AG09319 (cell line): ENCODE measurements at places on chromosomes 6 and 20.

DNA sequence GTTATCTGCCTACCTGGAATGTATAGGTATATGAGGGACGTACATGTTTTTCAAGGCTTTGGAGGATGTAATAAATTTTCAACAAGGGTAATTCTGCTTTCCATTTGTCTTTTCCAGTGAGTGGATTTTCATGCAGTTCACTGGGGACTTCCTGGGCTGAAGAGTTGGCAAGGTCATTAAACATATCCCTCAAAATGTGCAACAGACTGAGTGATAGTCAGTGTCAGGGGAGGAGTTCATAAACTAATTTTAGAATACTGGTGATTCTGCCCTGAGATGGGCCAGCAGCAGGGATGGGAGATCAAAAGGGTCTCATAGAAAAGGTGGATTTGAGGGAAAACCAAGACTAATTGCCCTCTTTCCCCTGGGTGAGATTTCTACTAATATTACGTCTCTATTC, 122.3 kb upstream of the CLDN20 start:
- no peak for DNase-seq

GRCh38 chr6:87840324-87840723, 138.3 kb upstream of the AKIRIN2 start:
- no peak for DNase-seq

- no peak for DNase-seq
Observed at GRCh38 chr20:20009784-20010253, 7.3 kb upstream of the NAA20 start.

DNA sequence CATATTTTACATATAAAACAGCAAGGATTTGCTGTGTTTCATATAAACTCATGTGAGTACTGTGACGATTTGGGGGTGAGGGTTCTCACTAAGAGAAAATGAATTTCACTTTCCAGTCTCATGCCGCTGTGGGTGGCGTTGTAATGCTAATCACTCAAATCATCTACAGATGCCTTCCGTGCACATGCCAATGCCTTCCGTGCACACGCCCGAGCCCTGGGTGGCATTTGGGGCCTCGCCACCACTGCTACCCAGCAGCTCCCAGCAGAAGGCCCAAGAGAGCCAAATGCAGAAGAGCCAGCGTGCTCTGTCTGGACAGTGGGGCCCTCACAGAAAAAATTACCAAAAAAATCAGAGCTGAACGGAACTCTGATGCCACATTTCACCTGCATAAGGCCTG, 53.7 kb downstream of the WDR27 start:
- no peak for DNase-seq

DNA sequence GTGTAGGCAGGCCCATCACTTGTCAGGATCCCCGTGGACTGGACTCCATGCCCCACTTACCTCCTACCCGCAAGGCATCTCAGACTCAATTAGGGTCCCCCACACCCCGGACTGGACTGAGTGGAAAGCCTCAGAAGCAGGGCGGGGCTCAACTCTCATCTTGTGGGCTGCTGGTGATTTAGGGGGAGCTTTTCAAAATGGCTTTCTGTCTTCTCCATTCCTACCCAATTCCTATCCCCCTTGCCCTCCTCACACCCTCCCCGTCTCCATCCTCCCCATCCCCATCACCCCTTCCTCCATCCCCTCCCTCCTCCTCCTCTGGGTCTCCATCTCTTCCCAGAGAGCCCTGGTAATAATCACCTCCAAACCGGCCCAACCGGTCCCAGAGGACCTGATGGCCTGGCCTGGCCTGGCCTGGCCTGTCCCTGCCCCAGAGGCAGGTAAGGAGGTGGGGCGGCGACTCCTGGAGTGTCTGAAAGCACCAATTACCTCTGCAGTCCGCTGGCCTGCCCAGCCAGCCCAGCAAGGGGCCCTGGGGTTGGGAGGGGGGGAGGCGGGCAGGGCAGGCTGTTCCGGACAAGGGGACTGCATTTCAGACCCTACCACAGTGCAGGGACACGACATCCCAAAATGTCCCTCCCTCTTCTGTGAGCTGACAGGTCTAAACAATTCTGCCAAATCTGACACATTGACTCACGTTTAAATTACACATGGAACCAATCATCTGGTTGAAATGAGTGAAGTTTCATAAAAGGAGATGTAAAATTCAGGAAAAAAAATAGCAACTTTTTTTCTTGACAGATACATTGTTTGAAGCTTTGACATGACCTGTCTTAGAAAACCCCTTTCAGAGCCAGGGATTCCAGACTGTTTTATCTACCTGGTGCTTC, 24.8 kb downstream of the MAFB start:
- DNase-seq, result no peak

DNA sequence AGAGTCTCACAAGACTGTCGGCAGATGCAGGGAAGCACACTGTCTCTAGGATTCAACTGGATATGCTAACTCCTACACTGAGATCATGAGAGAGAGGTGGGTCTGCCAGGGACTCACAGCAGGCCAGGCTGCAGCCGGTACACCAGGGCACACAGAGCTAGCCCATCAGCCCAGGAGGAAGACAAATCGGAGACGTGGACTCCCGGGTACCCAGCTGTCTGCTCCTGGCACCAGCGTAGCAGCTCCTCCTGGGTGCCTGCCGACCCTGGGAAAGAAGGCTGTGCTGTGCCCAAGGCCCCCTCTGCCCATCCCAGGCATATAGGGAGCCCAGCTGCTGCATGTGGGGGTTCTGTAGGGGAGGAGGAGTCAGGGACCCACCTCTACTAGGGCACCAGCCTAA, 7.0 kb downstream of the MICAL1 start:
- DNase-seq, result no peak

GRCh38 chr20:32336918-32337347, 21.2 kb upstream of the ASXL1 start:
- no peak for DNase-seq

GRCh38 chr20:32209850-32210605, 2.3 kb downstream of the POFUT1 start:
- no peak for DNase-seq

DNA sequence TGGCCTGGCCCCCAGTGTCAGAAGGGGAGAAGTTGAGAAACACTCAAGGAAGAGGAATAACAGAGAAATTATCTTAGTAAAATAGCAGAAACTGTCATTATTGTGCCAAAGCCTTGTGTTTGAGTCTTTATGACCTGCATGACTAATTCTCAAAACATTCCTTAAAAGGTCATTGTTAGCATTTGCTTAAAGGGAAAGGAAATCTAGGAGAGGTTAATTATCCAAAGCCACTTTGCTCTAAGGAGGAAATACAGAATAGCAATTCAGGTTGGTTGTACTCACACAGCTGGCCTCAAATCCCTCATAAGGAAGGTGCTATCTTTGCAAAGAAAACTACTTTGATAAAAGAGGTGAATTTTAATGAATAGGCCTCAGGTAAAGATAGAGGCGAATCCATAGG, 516.7 kb downstream of the CBLN4 start:
- DNase-seq, result no peak

DNA sequence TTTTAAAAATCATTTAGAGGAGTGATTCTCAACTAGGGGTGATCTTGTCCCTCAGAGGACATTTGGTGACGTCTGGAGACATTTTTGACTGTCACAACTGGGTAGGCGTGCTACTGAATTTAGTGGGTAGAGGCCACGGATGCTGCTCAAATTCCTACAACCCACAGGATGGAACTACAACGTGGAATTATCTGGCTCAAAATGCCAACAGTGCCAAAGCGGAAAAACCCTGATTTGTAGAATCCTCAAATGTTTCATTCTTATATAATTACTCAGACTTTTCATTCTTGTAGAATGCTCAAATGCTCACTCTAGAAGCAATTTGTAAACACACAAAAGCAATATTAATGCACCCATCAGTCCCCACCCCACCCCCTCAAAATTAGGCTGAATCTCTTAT, 229.8 kb downstream of the ZMYND8 start:
- DNase-seq, result no peak

- DNase-seq, result no peak
Observed at GRCh38 chr6:41558033-41558807, 12.0 kb downstream of the FOXP4 start.

DNA sequence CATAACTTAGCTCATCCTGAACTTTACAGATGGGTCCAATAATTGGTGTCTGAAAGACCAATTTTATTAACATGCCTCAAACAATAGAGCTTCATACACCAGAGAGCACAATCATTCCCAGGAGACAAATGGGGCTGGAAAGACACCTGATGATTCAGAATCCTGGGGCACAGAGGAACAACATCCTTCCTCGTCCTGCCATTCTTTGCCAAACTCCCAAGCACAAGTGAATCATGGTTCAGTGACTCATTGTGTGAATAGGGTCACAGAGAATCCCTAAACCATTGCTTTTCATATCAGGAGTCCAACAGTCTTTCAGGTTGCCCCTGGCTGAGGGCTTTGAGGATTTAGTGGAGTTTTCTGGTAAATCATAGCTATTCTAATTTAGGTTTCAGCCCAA, 266.4 kb upstream of the BMP2 start:
- no peak for DNase-seq
